Activated CD8-positive, alpha-beta memory T cell treated with anti-CD3 and anti-CD28 coated beads for 1 hour (primary cell): ENCODE measurements at places on chromosomes 16 and 17.

DNA sequence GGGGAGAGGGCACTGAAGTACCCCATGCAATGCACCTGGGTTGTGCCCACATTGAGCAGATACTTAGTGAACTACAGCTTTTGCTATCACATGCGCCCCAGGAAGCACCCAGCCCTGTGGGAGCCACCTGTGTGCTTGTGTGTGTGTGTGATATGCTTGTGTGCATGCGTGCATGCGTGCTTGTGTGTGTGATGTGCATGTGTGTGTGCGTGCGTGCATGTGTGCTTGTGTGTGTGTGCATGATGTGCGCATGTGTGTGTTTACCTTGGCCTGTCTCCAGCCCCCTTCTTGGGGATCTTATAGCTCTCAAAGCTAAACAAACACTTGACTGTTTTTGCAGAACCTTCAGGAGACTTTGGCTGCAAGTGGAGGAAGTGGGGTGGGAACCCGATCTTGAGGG is 841 bp downstream of the C16orf89 start:
- DNase-seq: no peak

DNA sequence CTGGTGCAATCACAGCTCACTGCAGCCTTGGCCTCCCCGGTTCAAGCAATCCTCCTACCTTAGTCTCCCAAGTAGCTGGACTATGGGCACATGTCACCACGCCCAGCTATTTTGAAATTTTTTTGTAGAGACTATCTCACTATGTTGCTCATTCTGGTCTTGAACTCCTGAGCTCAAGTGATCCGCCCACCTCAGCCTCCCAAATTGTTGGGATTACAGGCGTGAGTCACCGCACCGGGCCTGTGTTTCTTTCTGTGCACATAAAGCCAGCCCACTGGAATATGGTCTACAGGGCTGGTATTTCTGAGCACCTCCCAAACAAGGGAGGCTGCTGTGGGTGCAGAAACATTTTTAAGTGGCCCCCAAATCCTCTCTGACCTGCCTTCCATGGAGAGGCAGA is 8.4 kb downstream of the TMEM95 start:
- DNase-seq: no peak

- DNase-seq: no peak
Measured at GRCh38 chr17:68141050-68141449, 105.5 kb downstream of the KPNA2 start.

DNA sequence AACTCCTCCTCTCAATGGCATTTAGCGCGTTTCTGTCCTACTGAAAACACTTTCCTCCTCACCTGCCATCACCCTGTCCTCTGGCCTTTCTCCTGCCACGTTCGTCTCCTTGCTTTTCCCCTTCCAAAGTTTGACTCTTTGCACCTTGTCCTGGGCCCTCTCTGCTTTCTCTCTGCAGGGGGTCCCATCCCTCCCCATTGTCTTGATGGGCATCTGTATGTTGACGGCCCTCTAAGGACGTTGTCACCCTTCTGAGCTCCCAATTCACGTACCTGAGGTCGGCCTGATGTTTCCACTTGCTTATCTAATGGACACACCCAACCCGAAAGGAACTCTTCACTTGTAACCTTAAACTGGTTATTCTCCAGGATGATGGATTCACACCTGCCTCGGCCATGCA is 170.4 kb downstream of the WSCD1 start:
- DNase-seq: no peak

GRCh38 chr16:51818342-51818944 is 667.4 kb upstream of the SALL1 start:
- no peak for DNase-seq

DNA sequence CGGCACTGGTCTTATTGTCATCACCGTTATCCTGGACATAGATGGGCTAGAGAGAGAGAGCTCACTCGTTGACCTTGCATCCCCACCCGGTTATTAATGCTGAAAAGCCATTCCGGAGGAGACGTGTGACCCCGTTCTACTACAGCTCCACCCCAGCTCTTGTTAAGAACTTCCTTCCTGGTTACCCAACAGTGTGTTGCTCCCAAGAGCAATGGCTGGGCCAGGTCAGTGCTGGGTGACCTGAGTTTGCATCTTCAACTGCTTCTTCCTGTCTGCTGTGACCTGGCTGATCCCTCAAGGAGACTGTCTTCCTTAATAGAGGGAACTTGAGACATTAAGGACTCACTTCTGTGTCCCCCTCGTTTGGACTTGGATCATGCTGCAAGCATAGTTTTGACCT is 96.1 kb upstream of the SDK2 start:
- no peak for DNase-seq

- no peak for DNase-seq
Measured at GRCh38 chr16:81447383-81448101, 2.9 kb downstream of the CMIP start.

DNA sequence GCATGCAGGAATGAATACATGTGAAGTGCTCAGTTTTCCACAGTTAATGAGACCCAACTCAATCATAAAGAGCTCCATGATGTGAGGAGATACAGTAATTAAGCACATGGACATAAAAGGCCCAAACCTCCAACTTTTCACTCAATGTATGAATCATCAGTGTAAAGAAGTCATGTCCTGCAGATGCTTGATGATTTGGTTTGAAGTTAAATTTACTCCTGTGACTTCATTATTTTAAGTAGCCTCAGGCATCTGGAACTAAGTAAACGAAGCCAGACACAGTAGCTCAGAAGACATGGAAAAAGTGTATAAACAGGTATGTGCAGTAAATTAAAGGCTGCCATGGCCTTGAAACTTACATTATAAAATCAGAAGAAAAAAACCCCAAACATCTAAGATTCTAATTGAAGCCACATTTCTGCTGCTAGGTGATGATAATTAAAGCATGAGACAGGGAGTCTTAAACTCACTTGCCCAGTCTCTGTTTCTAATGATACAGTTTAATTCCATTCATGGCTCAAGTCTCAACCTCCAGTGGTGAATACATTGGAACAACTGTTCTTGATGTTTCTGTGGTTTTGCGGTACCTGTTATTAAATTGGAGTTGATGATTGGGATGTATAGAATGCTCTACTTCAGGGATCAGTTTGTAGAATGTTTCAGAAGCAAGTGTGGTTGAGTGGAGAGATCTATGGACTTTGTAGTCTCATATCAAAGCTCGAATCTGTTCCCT is 28.9 kb upstream of the CCL2 start:
- no peak for DNase-seq

DNA sequence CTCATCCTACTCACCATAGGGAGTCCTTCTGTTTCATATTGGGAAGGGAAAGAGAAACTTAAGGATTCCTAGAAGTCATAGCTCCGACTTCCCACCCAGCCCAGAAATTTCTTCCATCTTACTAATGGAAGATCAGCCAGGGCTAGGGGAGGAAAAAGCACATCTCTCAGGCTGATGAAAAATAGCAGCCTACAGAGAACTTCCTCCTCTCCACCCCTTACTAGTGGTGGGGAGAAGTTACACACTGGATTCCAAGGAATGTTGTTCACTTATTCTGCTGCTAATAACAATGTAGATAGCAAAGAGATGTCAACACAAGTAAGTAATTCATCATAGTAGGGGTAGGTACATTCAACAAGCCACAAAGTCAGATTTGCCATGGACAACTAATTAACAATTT is 94.4 kb downstream of the SPACA3 start:
- no peak for DNase-seq

DNA sequence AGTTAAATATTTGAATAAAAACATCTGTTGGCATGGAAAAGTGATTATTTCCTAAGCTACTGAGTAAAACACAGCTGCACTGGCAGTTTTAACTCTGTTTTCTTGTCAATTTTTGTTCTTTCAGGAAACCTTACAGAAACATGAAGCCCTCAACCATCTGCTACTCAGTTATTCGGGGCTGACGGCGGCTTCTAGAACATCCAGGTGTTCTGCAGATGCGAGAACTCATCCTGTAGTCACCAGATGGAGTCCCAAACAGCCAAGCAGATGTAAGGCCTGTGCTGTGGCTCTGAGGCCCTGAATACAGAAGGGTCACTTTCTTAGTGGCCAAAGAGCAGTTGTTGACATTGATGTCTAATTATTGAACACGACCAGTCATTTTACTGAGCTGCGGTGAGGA is 15.5 kb downstream of the ARSG start:
- no peak for DNase-seq

GRCh38 chr16:23768581-23768980 is 13.8 kb downstream of the CHP2 start:
- no peak for DNase-seq

GRCh38 chr17:7552621-7553051 is 3.8 kb downstream of the TNFSF12 start:
- DNase-seq: no peak

DNA sequence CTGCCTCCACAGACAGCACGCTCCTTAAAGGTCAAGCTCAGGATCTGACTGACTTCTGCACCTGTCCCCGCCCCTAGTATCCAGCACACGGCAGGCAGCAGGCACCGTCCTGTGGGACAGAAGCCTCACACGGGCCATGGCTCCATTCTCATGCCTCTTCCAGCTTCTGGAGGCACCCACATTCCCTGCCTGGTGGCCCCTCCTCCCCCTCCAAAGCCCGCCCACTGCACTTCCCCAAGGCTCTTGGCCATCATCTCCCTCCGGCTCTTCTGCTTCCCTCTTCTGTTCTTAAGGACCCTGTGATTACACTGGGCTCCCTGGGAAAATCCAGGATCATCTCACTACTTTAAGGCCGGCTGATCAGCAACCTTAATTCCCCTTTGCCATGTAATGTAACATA is 3.5 kb downstream of the CANT1 start:
- no peak for DNase-seq

- no peak for DNase-seq
Measured at GRCh38 chr17:72380120-72380519, 259.3 kb downstream of the SOX9 start.

DNA sequence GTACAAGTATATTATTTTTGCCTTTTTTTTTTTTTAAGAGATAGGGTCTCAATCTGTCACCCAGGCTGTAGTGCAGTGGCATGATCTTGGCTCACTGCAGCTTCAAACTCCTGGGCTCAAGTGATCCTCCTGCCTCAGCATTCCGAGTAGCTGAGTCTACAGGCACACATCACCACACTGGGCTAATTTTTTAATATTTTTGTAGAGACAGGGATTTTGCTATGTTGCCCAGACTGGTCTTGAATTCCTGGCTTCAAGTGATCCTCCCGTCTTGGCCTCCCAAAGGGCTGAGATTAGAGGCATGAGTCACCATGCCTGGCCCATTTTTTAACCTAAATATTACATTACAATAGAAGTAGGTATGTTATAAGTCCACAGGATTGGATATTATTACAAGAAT is 3.2 kb downstream of the TERB1 start:
- no peak for DNase-seq

DNA sequence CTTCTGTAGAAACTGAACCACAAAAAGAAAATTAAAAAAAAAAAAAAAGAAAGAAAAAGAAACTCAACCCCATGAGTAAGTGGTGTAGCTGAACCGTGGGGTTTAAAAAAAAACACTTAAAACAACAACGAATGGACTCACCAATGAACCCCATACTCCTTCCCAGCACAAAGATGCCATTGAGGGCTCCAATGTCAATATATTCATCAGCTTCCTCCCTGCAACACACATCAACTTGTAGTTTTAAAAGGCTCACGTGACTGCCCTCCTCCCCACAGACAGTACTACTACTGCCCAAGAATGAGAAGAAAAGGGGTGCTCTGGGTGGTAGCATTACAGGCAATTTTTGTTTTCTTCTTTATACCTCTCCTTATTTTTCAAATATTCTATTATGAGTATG is 3.3 kb upstream of the KLHL11 start:
- no peak for DNase-seq

GRCh38 chr17:37710344-37710886 is 34.4 kb downstream of the HNF1B start:
- DNase-seq: no peak

GRCh38 chr16:84554627-84555328 is 50.3 kb upstream of the MEAK7 start:
- no peak for DNase-seq

GRCh38 chr17:3695129-3695722 is 729 bp downstream of the P2RX5 start:
- DNase-seq: no peak

DNA sequence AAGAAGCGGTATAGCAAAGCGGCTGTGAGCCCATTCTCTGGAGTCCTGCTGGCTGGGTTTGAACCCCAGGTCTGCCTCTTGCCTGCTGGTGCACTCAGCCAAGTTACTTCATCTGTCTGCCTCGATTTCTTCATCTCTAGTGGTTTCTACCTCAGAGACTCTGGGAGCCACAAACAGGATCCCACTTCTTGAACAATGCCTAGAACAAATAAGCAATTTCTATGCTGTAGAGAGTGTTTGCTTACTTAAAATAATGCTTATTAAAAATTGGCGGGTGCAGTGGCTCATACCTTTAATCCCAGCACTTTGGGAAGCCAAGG is 75.5 kb downstream of the CMIP start:
- DNase-seq: no peak
